ENCODE measurements at places on chromosomes 3 and 15.

DNA sequence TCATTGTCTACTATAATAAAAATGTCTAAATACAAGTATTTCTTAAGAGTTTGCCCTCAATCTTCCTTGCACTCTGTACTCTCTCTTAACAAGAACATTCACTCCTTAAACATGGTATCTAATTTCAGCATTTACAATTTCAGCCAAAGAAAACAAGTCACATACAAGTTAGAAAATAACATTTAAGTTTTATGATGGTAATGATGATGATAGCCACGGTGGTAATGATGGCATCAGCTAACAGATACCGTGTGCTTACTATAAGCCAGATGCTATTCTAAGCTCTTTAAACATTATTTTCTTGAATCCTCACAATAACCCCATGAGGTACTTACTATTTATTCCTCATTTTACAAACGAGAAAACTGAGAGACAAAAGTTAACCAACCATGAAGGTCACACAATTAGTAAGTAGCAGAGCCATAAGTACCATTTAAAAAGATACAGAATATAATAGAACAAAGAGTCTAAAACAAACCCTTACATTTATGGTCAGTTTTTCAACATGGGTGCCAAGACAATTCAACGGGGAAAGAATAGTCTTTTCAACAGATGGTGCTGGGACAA, 7.4 kb downstream of the SPICE1 start:
- no peak for DNase-seq

DNA sequence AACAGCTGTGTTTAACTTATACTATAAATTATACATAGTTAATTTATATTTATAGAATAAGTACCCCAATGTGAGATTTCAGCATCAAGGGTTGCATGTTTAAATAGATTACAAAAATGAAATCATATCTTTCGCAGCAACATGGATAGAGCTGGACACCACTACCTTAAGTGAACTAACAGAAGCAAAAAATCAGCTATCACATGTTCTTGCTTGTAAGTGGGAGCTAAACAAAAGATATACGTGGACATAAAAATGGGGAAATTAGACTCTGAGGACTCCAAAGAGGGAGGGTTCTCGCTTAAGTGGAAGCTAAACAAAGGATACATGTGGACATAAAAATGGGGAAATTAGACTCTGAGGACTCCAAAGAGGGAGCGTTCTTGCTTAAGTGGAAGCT, 626.5 kb upstream of the DPPA4 start:
- no peak for DNase-seq

DNA sequence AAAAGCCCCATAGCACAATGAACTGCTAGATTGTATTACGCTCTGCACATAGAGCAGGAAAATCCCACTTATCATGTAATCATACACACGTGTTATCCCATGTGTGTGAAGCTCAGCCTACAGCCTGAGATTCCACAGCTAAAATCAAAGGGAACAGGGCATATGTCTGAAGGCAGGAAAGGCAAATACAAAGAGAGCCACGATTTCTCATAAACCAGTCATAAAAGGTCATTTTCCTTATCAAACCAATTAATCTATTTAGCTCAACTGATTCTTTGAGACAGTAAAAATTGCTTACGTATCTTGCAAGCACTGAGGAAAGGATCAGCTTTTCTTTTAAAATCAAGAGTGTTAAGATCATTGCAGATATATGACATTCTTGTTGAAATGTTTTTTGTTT, 199.5 kb upstream of the TBL1XR1 start:
- DNase-seq, result no peak

- no peak for DNase-seq
Observed at GRCh38 chr3:54836871-54837270, 91.0 kb downstream of the LRTM1 start.

DNA sequence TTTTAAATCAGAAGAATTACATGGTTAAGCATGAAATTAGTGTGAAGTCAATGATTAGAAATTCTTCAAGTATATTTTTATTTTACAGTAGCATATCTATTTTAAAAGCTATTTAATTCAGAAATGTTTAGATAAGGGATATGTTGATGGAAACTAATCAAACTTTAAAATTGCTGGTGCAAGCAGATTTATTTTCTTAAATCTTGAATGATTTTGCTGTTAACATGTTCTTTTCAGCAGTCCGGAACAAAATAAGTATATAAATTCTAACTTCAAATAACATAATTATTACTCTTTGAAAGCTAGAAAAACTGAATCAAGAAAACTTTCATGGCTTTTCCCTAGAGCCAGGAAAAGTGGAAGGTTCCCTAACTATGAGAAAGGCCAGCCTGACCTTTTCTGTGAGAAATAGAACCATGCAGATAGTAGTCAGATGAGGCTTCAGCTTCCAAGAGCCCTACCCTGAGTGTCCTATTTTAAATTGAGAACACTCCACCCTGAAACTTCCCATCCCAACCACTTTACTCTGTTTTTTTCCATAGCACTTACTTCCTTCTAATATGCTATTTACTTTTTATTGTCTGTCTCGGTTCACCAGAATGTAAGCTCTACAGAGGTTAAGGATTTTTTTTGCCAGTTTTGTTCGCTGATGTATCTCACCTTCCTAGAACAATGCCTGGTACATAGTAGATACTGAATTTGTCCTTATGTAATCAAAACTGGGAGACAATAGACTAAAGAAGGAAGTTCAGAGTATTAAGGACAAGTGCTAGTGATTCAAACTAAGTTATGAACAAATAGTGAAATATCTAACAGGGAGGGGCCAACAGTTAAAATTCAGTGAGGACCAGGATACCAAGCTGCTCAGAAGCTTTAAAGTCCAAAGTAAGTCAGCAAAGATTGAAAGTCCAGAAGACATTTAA, 66.8 kb downstream of the CD200R1L start:
- no peak for DNase-seq

DNA sequence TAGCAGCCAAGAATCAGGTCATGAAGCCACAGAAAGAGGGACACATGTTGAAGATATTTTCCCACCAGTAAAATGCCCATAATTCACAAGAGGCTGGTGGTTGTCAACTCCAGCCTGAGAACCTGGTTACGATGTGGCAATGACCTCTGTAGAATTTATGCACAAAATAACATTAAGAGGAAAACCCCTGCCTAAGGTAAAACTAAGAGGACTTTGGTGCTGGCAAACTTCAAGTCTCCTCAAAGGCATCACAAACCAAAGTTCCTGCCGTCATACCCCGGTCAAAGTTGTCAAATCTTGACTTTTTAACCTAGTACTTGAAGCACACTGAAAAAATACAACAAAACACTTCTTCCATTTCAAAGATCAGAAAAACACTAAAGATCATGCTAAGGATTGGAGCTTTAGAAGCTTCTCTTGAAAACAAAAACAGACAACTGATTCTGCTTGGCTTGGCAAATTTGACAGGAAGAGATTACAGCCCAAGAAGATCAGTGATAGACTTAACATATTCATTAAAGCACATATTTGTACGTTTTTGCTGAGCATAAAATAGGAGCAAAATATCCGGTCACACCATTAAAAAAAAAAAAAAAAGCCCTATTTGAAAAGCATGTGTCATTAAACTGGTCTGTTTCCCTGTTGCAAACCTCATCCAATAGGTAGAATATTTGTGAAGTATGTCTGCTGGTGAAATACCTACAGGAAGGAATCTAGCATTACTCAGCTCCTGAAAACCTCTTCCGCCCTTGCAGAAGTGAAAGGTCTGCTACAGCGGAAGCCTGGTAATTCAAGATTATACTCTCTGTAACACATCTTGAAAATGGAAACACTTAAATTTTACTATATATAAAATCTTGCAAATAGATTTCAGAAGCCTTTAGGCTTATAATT, 22.8 kb downstream of the EIF4E3 start:
- DNase-seq, result no peak
